Thoracic aorta (tissue), 2 donors: ENCODE measurements at places on chromosomes 12 and 14.

GRCh38 chr12:104827587-104827986 lies 130.5 kb downstream of the SLC41A2 start:
- H3K4me1 ChIP-seq: no peaks in the 10 kb centered on the region
- peaks cover 4% of the 10 kb centered on the region for H3K36me3 ChIP-seq
- no peak overlapping the region for H3K27ac ChIP-seq

DNA sequence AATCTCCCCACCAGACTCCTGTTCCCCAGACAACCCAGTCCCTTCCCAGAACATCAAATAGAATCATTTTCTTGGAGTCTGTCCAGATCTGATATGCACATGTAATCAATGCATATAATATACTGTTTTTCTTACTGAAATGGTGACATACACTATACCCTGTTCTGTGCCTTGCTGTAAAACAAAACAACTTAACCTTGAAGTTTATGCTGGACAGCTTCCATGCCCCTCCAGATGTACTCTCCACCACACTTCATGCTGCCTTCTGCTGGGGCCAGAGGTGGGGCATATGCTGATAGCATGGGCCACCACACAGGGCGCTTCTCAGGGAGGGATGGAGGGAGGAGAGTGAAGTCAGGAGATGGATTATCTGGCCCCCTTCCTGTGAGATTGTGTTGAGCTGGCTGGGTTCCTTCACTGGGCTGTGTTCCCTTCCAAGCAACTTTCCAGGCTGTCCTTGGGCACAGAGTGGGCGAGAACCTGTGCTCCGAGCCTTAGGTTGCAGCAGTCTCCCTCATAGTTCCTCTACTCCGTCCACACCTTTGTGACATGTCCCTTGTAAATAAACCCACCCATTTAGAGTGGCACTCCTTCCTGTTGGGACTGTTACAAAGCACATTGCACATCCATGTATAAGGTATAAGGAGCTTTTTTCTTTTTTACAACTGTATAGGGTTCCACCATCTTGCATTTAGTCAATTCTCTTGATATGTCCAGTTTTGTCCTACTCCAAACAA lies 77.6 kb upstream of the RIC8B start:
- DNase-seq: no peak
- H3K4me3 ChIP-seq: no peak overlapping the region
- H3K27me3 ChIP-seq: no peaks in the 10 kb centered on the region
- H3K27ac ChIP-seq: no peak overlapping the region

GRCh38 chr14:73457924-73458182 lies 493 bp downstream of the NUMB start:
- DNase-seq: no peak
- peaks cover 40% of the 10 kb centered on the region for H3K4me1 ChIP-seq
- H3K4me3 ChIP-seq: peak overlapping the region; percentile 93
- H3K27me3 ChIP-seq: no peaks in the 10 kb centered on the region

GRCh38 chr14:64711039-64711438 lies 6.8 kb downstream of the PLEKHG3 start:
- H3K27me3 ChIP-seq: no peaks in the 10 kb centered on the region
- DNase-seq: no peak
- H3K4me3 ChIP-seq: peak overlapping the region; percentile 36
- H3K36me3 ChIP-seq: no peaks in the 10 kb centered on the region

- no peaks in the 10 kb centered on the region for H3K27me3 ChIP-seq
- no peaks in the 10 kb centered on the region for H3K4me1 ChIP-seq
- no peak for DNase-seq
- no peak overlapping the region for H3K4me3 ChIP-seq
- no peak overlapping the region for H3K27ac ChIP-seq
- no peaks in the 10 kb centered on the region for H3K36me3 ChIP-seq
These were observed 131.1 kb downstream of the ACSS3 start for GRCh38 chr12:81209012-81209411.

- no peak overlapping the region for H3K4me3 ChIP-seq
- no peak overlapping the region for H3K27ac ChIP-seq
- H3K27me3 ChIP-seq: no peaks in the 10 kb centered on the region
- H3K4me1 ChIP-seq: no peaks in the 10 kb centered on the region
These were observed 115.0 kb upstream of the EVL start for GRCh38 chr14:99950181-99950580.

DNA sequence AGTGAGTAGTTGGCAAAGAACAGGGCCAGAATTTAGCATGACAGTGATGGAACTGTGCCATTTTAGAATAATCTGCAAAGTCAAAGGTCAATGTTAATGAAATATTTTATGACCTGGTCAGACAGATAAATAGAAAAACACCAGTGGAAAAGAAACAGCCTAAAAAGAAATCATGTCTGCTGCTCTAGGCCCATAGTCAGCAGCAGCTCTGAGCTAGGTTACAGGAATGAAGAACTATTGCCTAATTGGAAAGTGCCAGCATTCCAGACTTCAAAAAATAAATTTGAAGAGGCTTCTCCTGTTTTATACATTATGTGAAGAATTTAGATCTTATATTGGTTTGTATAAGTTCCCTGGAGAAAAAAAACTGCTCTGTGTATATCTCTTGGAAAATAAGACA lies 9.8 kb downstream of the NPC2 start:
- no peak overlapping the region for H3K27ac ChIP-seq
- H3K27me3 ChIP-seq: no peaks in the 10 kb centered on the region
- peaks cover 51% of the 10 kb centered on the region for H3K36me3 ChIP-seq
- no peak for DNase-seq

DNA sequence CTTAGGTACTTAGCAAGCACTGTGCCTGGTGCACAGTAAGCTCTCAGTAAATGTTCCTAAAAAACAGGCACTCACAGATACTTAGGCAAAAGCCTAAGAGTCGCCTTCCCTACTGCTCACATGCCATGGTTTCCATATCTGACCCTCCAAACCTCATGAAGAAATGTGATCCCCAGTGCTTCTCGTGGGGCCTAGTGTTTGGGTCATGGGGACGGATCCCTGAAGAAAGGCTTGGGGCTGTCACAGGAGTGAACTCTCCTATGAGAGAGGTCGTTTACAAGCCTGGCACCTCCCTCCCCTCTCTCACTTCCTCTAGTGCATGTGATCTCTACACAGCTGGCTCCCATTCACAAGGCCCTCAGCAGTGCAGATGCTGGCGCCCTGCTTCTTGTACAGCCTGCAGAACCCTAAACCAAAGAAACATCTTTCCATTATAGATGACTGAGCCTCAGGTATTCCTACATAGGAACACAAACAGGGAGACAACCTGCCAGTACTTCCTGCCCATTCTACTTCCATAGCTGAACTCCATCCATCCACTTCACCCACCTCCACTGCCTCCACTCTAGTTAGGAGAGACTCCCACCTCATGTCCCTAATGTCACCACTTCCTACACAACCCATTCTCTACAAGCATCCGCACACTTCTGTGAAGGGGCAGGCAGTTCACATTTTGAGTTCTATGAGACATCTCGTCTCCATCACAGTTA lies 2.9 kb downstream of the SLC15A4 start:
- peaks cover 53% of the 10 kb centered on the region for H3K4me1 ChIP-seq
- no peaks in the 10 kb centered on the region for H3K36me3 ChIP-seq
- peak overlapping the region; percentile 96 for H3K27ac ChIP-seq
- H3K27me3 ChIP-seq: no peaks in the 10 kb centered on the region
- no peak overlapping the region for H3K4me3 ChIP-seq
